ENCODE measurements at places on chromosomes 1 and 21. TPM values are rescaled to one million over a fixed set of nuclear protein-coding genes. Genes with fewer than 3 reads are reported as not detected.

Gene HHAT
- 5.5 TPM for polyA plus RNA-seq

Gene FCRLB
- 2.8 TPM for polyA plus RNA-seq

- no peaks in the 10 kb centered on the region for H3K4me1 ChIP-seq
- H3K4me3 ChIP-seq, result no peak overlapping the region
- DNase-seq, result no peak
- no peak overlapping the region for H3K27ac ChIP-seq
Observed at GRCh38 chr1:235898126-235898525, 31.4 kb upstream of the LYST start.

- H3K27me3 ChIP-seq, result no peaks in the 10 kb centered on the region
- H3K27ac ChIP-seq, result no peak overlapping the region
- no peak for DNase-seq
- H3K4me1 ChIP-seq, result no peaks in the 10 kb centered on the region
- no peaks in the 10 kb centered on the region for H3K36me3 ChIP-seq
Observed at GRCh38 chr1:96313216-96313615, 408.4 kb upstream of the PTBP2 start.

DNA sequence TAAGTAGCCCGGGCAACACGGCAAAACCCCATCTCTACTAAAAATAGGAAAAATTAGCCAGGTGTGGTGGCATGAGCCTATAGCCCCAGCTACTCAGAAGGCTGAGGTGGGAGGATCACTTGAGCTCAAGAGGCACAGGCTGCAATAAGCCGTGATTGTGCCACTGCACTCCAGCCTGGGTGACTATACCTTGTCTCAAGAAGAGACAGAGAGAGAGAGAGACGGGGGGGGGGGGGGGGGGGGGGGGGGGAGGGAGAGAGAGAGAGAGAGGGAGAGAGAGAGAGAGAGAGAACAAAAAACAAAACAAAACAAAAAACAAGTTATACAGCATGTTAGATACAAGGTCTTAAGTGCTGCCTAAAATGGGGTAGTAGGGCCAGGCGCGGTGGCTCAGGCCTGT is 77.8 kb upstream of the ZNF281 start:
- H3K4me3 ChIP-seq, result no peak overlapping the region
- no peak overlapping the region for H3K27ac ChIP-seq
- DNase-seq, result no peak
- H3K4me1 ChIP-seq, result no peaks in the 10 kb centered on the region

GRCh38 chr1:109050228-109050995 is 8.5 kb upstream of the WDR47 start:
- no peaks in the 10 kb centered on the region for H3K36me3 ChIP-seq
- no peak overlapping the region for H3K4me3 ChIP-seq
- H3K27ac ChIP-seq, result no peak overlapping the region
- DNase-seq, result peak; percentile 56
- no peaks in the 10 kb centered on the region for H3K27me3 ChIP-seq

- H3K27me3 ChIP-seq, result no peaks in the 10 kb centered on the region
- H3K27ac ChIP-seq, result no peak overlapping the region
- no peak overlapping the region for H3K4me3 ChIP-seq
- H3K4me1 ChIP-seq, result no peaks in the 10 kb centered on the region
- DNase-seq, result no peak
Observed at GRCh38 chr1:179156026-179156425, 73.5 kb downstream of the ABL2 start.

DNA sequence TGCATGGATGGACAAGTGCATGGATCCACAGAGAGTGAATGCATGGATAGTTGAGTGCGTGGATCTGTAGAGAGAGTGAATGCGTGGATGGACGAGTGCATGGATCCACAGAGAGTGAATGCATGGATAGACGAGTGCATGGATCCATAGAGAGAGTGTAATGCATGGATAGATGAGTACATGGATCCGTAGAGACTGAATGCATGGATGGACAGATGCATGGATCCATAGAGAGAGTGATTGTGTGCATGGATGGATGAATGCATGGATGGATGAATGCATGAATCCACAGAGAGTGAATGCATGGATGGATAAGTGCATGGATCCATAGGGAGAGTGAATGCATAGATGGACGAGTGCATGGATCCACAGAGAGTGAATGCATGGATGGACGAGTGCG is 153.8 kb downstream of the PCBP3 start:
- no peaks in the 10 kb centered on the region for H3K36me3 ChIP-seq
- H3K4me1 ChIP-seq, result no peaks in the 10 kb centered on the region
- no peaks in the 10 kb centered on the region for H3K27me3 ChIP-seq
- H3K27ac ChIP-seq, result no peak overlapping the region
- DNase-seq, result no peak

DNA sequence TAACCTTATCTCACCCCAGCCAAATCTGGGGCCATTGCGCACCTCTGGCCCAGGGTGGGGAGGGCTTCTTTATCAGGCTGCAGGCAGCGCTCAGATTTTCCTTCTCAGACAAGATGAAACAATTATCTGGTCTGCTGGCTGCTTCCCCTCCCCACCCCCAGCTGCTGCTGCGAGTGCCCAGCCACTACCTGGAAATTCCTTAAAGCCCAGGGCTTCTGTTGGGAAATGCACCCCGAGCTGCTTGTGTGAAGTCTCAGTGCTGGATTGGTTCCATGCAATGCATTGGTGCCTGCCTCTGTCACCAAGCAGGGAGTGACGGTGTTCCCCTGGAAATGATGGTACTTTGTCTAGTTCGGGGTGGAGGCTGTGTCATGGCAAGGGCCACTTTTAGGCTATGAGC is 18.5 kb upstream of the ACTL8 start:
- H3K27ac ChIP-seq, result no peak overlapping the region
- H3K36me3 ChIP-seq, result no peaks in the 10 kb centered on the region
- H3K4me3 ChIP-seq, result no peak overlapping the region
- DNase-seq, result peak; percentile 7

Gene LHX8
- polyA plus RNA-seq, result not detected

Gene VANGL2
- polyA plus RNA-seq, result 3.8 TPM

Gene B4GALT2
- polyA plus RNA-seq, result 32.5 TPM

Gene COL9A2
- 16.6 TPM for polyA plus RNA-seq

- no peak for DNase-seq
- no peak overlapping the region for H3K27ac ChIP-seq
- H3K4me3 ChIP-seq, result no peak overlapping the region
- no peaks in the 10 kb centered on the region for H3K27me3 ChIP-seq
- H3K36me3 ChIP-seq, result no peaks in the 10 kb centered on the region
Observed at GRCh38 chr1:118914379-118915161, 73.6 kb downstream of the TBX15 start.

- DNase-seq, result no peak
- no peak overlapping the region for H3K4me3 ChIP-seq
- no peak overlapping the region for H3K27ac ChIP-seq
Observed at GRCh38 chr1:231557411-231557810, 28.9 kb downstream of the TSNAX start.

Gene KRTAP23-1
- not detected for polyA plus RNA-seq

Gene FCAMR
- 34.6 TPM for polyA plus RNA-seq

DNA sequence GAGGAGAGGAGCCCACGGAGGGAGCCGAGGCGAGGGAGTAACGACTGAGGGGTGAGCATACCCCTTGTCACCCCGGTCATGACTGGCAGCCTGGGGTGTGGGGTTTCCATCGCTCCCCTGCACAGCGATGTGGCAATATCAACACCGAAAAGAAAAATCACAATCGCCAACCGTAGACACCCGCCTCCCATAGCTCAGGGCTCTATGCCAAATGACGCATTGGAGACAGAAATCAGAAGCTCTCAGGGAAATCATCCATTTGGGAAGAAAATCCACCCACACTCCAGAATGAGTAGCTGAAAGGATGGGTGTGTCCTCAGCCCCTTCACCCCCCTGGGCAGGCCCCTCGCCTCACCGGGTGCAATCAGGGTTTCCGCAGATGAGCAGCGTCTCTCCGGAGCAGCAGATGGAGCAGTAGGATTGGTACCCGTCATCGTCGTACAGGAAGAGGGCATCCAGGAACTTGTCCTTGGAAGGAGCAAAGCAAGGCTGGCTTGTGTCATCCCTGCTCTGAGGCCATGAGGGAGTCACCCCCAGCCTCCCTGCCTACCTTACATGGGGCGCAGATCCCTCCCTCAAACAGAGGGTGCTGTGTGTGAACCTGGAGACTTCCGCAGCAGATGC is 2.5 kb downstream of the DNMT3L start:
- no peak overlapping the region for H3K27ac ChIP-seq
- no peaks in the 10 kb centered on the region for H3K36me3 ChIP-seq
- no peak for DNase-seq
- no peaks in the 10 kb centered on the region for H3K27me3 ChIP-seq

GRCh38 chr1:199590708-199591107 is 436.8 kb upstream of the NR5A2 start:
- H3K36me3 ChIP-seq, result no peaks in the 10 kb centered on the region
- H3K27ac ChIP-seq, result no peak overlapping the region
- H3K27me3 ChIP-seq, result no peaks in the 10 kb centered on the region
- no peaks in the 10 kb centered on the region for H3K4me1 ChIP-seq
- no peak overlapping the region for H3K4me3 ChIP-seq
- DNase-seq, result no peak

Gene SCAF4
- polyA plus RNA-seq, result 7.4 TPM

GRCh38 chr1:84936116-84936810 is 43.3 kb upstream of the LPAR3 start:
- H3K4me3 ChIP-seq, result no peak overlapping the region
- peak; percentile 44 for DNase-seq
- H3K4me1 ChIP-seq, result no peaks in the 10 kb centered on the region
- no peaks in the 10 kb centered on the region for H3K27me3 ChIP-seq
- H3K27ac ChIP-seq, result no peak overlapping the region

Gene B3GALNT2
- polyA plus RNA-seq, result 2.0 TPM

DNA sequence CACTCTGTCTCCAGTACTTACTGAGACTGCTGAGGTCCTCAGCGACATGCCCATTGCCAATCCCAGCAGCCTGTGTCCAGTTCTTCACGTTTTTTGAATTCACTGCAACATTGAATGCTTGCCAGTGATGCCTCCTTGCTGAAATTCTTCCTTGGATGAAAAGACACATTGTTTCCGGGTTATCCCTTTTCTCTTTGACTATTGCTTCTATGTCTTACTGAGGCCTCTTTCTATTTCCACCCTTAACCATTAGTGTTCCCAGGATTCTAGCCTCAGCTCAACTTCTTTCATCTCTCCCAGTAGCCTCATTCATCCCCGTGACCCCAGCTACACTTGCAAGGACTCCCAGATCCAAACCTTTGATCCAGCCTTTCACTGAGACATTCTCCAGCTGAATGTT is 46.5 kb upstream of the KIF26B start:
- peaks cover 4% of the 10 kb centered on the region for H3K4me1 ChIP-seq
- no peak overlapping the region for H3K27ac ChIP-seq
- H3K27me3 ChIP-seq, result no peaks in the 10 kb centered on the region
- DNase-seq, result no peak

Data from kidney (tissue), 22 donors.